ENCODE measurements at places on chromosomes 6 and 20. TPM values are rescaled to one million over a fixed set of nuclear protein-coding genes. Genes with fewer than 3 reads are reported as not detected.

The AGER gene
- 3.4 TPM for polyA plus RNA-seq

DNA sequence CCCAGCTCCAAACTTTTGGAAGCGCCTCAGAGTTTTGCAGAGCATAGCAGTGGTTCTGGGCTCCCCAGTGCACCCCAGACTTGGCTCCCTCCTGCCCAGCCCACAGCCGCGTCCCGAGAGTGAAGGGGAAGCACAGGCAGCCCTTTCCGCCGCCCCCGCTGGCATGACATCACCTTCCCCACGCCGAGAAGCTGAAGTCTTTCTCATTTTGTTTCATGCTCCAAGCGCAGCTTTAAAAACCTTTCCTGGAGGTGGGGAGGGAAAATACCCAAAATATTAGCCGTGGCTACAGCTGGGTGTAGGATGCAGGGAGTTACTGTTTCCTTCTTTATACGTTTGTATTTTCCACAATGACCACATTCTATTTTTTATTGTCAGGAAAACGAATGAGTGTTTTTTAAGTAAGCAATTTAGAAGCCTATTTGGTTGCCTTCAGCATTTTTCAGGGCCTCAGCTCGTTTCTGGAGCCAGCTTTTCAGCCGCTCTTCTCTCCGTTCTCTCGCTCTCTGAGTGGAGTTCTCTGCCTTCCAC lies 72.9 kb downstream of the SNX5 start:
- H3K27me3 ChIP-seq: no peaks in the 10 kb centered on the region
- H3K4me1 ChIP-seq: peaks cover 30% of the 10 kb centered on the region
- DNase-seq: peak; percentile 54
- peak overlapping the region; percentile 49 for H3K4me3 ChIP-seq
- no peaks in the 10 kb centered on the region for H3K36me3 ChIP-seq
- no peak overlapping the region for H3K27ac ChIP-seq

- DNase-seq: no peak
- no peaks in the 10 kb centered on the region for H3K27me3 ChIP-seq
- no peaks in the 10 kb centered on the region for H3K4me1 ChIP-seq
- no peaks in the 10 kb centered on the region for H3K36me3 ChIP-seq
- no peak overlapping the region for H3K27ac ChIP-seq
- H3K4me3 ChIP-seq: no peak overlapping the region
These were observed 199.6 kb downstream of the OGFRL1 start for GRCh38 chr6:71488186-71488585.

DNA sequence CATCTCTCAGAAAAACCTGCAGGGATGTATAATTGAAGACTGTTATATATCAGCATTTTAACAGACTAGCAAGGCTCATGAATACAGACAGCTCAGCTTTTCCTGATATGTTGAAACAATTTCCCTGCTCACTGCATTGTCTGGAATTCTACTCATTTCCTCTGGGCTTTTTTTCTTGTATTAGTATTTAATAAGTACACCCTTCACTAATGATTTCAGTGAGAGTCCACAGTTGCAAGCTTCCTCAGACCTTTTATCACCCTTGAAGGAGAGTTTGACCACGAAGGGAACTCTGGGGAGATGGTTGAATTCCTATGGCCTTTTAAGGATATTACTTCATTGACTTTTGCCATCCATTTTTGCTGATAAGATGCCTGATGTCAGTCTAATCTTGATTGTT lies 248.7 kb downstream of the ADGB start:
- no peaks in the 10 kb centered on the region for H3K4me1 ChIP-seq
- H3K27ac ChIP-seq: no peak overlapping the region
- no peak overlapping the region for H3K4me3 ChIP-seq
- no peaks in the 10 kb centered on the region for H3K36me3 ChIP-seq

DNA sequence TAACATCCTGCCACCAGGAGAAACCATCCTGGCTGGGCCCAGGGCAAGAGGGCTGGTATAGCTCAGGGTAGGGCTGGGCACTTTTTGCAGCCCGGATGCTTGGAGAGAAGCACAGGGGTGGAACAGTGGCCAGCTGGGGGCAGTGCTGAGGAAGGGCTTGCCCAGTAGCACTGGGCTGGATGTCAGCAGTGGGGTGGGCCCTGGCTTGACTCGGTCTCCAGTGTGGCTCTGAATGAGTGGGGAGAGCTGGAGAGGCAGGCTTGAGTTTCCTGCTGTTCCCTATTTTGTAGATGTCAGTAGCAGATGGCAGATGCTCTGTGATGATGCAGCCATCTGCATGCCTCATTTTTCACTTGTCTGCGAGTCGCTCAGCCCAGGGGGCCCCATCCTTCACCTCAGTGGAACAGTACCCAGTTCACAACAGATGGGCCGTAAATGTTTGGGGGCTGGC lies 56.3 kb upstream of the TULP1 start:
- no peaks in the 10 kb centered on the region for H3K27me3 ChIP-seq
- 0 out of 2 replicates have a peak, but pooled peaks cover 9% of the 10 kb centered on the region for H3K4me1 ChIP-seq

DNA sequence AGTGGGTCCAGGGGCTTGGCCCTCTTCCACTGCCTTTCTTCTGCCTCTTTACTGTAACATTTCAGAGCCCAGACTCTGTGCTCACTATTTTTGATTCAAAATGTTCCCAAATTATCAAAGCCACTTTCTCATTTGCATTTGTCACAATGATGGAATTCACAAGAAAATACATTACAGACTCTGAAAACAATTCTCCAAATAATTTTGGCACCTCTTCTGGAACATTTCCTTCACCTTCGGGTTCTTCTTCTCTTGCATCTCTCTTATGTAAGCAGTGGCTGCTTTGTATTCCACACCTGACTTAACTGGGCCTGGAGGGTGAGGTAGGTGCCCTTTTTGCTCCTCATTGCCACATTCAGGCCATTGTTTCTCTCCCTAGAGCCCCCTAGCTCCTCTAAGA lies 30.0 kb downstream of the ZNF184 start:
- no peaks in the 10 kb centered on the region for H3K4me1 ChIP-seq
- H3K27me3 ChIP-seq: no peaks in the 10 kb centered on the region
- H3K36me3 ChIP-seq: no peaks in the 10 kb centered on the region
- no peak overlapping the region for H3K4me3 ChIP-seq
- no peak overlapping the region for H3K27ac ChIP-seq
- DNase-seq: no peak

GRCh38 chr20:18722371-18722770 lies 91.2 kb upstream of the SCP2D1 start:
- no peak overlapping the region for H3K4me3 ChIP-seq
- no peak overlapping the region for H3K27ac ChIP-seq
- H3K27me3 ChIP-seq: no peaks in the 10 kb centered on the region
- H3K4me1 ChIP-seq: no peaks in the 10 kb centered on the region

DNA sequence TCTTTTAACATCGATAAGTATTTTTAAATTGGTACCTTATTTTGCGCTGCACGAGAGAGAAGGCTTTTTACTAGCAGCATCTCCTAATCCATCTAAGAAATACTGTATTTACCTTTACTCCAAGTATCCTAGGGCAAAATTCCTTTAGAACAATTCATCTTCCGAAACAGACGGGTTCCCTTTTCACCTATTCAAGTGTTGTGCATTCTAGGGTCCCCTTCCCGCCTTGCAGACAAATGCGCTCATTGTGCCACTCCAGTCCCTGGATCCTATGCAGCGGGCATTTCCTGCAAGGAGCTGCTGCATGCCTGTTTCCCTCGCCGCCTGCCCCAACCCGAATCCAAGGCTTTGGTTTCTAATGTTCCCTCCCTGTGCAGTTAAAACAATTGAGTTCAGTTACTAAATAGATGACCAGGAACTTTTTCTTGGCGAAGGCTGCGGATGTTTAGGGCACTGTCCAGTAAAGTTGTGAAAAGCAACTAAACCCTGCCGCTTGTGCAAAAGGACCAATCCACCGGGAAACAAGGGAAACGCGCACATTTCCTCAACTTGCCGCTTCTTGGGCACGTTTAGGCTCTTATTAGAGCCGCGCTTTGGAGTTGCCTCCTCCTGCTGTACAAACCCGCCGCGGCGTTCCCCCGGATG lies 556 bp upstream of the SCAF8 start:
- H3K27ac ChIP-seq: peak overlapping the region; percentile 100
- H3K4me3 ChIP-seq: peak overlapping the region; percentile 59
- H3K36me3 ChIP-seq: no peaks in the 10 kb centered on the region
